ENCODE measurements at places on chromosomes 11 and 22. TPM values are rescaled to one million over a fixed set of nuclear protein-coding genes. Genes with fewer than 3 reads are reported as not detected.

Gene SNX15
- total RNA-seq, result 19.9 TPM

Gene SYCE3
- total RNA-seq, result not detected

Gene TRMT2A
- total RNA-seq, result 49.8 TPM

Gene SLC5A1
- total RNA-seq, result not detected

DNA sequence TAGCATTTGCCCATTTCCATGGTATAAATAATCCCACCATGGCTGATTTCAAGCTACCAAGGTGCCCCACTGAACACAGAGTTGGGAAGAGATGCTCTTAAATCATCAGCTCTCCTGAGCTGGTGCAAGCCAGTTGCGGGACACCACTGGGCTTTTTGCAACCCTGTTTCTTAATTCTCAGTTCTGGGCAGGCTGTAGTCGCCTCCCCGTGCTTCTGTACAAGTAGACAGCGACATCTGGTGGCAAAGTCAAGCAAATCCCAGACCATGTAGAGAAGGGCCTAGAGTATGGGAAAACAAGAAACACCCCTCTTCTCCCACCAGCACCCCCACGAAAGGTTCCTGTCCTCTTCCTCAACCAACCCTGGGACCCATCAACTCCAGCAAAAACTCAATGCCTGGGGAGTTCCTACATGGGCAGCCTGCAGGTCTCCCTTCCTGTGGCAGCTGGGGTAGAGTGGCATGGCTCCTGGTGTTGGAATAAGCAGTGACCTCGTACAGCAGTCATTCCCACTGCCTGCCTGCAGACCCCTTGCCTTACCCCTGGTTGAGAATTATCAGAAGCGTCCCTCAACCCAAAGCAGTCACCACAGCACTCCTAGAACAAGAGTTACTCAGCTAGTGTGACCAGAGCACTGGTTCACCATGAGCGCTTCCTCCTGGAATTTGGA lies 68.4 kb downstream of the IGLL5 start:
- no peak for DNase-seq

DNA sequence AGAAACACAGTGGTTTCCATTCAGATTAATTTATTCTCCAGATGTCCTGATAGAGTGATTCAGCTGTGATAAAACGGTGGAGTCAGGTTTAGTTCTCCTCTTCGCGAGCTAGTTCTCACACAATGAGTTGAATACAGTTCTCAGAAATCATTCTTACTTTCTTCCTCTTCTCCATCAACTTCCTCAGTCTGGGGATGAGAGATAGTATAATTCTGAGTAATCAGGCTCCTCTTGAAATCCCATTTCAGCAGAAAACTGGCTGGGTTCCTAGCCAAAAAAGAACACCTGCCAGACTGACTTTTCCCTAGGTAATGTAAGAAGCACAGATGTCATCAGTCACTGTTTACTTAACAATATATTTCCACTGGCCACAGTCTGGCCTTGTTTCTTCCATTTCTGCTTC lies 76.7 kb downstream of the SVIP start:
- no peak for DNase-seq

DNA sequence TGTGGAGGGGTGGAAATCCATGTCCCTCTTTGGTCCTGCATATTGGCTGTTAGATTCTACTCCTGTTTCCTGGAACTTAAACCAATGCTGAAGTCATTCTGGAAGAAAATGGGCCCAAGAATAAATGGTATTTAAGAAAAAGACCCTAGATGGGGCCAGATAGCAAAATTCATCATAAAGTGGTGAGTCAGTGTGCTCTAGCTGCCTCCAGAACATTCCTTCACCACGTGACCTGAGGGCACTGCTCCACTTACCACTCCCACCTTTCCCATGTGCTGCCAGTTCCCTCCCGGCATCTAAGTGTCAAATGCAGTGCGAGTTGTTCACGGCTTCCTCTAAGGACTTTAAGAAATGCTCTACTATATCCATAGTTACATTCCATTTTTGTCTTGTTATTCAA lies 30.9 kb upstream of the NAP1L4 start:
- DNase-seq, result no peak

GRCh38 chr22:27302501-27302900 lies 499.1 kb downstream of the MN1 start:
- DNase-seq, result no peak

- DNase-seq, result no peak
These were observed 106.4 kb upstream of the TENM4 start for GRCh38 chr11:79547256-79547655.

DNA sequence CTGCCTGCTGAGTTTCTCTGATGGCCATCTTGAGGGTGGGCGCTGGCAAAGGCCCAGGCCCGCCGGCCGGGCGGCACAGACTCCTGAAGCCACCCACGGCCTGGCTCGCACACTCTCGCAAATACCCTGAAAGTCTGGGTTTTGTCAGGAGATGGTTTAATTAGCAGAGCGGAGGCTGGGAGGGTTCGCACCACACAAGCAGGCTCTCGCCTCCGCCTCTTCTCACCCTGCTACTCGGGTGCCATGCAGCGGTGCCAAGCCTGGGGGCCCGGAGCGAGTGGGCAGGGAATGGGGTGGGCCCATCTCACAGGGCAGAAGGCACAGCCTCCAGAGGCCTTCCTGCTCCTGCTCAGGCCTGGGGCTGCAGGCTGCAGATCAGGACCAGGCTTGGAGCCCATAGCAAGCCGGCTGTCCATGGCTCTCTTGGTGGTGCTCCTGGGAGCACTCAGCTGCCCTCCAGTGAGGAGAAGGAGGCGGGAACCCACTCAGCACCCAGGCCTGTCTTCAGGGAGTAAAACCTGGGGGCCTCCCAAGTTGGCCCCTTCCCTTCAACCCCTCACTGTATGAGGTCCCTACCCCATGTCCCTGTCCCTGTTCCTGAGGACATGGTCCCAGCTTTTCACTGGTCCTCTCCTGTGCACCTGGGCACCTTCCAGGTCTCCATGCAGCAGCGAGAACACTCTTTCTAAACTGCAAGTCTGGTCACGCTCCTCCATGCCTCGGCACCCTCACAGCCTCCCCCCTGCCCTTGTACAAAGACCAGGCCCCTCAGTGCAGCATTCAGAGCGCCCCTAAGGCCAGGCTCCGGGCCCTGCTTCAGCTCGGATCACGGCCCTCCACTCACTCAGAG lies 62.0 kb downstream of the FLRT1 start:
- no peak for DNase-seq

Measured in aorta (tissue), 5 donors.